ENCODE measurements at places on chromosomes 7 and 10.
A peak's percentile ranks its signal among the peaks of the same experiment; 100 is the strongest.

- peak; percentile 23 for DNase-seq
Measured at GRCh38 chr7:1691601-1692514, 21.8 kb downstream of the ELFN1 start.

DNA sequence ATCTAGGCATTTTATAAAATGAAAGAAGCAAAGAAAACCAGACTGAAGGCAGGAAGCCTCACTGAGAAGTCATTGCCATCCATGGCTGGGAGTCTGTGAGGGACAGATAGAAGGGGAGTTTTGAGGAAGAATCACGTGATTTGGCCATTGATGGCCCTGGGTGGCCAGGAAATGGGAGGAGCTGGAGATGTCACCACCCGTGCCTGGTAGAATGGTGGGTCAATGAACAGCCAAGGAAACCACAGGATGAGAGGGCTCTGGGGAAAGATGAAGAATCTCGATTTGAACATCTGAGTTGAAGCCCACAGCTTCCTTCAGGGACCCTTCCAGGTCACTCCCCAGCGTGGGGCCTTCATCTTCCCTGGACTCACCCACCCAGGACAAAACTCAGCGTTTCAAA, 103.3 kb upstream of the CHST15 start:
- no peak for DNase-seq

- no peak for DNase-seq
Measured at GRCh38 chr7:143456992-143457793, 13.9 kb downstream of the TAS2R60 start.

- DNase-seq, result no peak
Measured at GRCh38 chr10:12194752-12195271, 879 bp downstream of the NUDT5 start.

DNA sequence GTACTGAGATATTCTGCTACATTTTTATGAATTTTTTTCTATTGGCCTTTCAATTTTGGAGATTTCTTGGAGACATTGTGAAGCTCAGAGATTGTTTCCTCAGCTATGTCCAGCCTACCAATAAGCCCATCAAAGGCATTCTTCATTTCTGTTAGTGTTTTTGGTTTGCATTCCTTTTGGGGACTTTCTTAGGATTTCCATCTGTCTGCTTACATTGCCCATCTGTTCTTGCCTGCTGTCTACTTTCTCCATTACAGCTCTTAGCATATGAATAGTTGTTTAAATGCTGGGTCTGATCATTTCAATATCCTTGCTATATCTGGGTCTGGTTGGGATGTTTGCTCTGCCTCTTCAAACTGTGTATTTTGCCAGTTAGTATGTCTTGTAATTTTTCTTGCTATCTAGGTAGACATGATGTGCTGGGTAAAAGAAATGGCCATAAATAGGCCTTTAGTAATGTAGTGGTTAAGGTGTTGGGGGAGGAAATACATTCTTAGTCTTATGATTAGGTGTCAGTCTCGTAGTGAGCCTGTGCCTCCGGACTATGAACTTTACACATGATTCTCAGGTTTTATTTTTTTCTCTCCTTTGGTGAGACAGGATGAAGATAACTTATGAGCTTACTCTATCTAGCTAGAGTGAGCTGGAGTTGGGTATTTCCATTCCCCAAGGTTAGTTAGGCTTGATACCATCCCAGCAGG, 32.6 kb upstream of the NME8 start:
- DNase-seq, result no peak

GRCh38 chr10:14761372-14761771, 13.3 kb downstream of the FAM107B start:
- no peak for DNase-seq

DNA sequence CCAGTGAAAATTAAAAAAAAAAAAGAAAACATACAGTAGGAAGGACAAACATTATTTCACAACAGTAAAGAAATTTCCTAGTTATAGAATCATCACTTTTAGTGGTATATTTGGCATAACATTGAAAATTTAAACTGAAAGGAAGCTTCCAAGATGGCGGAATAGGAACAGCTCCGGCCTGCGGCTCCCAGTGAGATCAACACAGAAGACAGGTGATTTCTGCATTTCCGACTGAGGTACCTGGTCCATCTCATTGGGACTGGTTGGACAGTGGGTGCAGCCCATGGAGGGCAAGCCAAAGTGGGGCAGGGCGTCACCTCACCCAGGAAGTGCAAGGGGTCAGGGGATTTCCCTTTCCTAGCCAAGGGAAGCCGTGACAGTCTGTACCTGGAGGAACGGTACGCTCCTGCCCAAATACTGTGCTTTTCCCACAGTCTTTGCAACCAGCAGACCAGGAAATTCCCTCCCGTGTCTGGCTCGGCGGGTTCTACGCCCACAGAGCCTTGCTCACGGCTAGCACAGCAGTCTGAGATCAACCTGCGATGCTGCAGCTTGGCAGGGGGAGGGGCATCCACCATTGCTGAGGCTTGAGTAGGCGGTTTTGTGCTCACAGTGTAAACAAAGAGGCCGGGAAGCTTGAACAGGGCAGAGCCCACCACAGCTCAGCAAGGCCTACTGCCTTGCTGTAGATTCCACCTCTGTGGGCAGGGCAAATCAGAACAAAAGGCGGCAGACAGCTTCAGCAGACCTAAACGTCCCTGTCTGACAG, 19.4 kb downstream of the PON3 start:
- DNase-seq, result no peak

- no peak for DNase-seq
Measured at GRCh38 chr7:152136686-152137085, 111.2 kb downstream of the GALNT11 start.

DNA sequence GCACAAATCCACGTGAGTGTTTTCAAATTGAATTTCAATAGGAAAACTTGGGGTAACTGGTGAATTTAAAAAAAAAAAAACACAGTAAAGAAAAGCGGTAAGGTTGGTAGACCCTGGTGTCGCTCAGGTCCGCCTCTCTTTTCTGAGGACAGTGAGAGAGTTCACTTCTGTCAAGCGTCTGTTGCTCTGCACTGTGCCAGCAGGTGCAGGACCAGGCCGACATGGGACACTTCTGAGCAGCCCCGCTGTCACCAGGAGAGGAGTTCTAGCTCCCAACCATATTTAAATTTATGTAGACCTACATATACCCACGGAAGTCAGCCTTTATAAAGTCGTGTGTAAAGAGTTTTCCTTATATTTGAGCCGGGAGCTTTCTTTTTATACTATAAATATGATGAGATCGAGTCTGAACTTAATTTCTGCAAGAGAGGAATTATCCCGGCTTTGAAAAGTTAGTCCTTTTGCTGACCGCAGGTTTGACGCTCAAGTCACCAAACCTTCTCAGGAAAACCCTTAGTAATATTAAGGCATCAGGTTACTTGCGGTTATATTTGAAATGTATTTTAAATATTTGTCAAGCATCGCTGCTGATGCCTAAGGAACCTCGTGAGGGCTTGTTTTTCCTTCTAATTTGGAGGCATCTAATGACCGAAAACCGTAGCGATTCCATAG, 531 bp downstream of the IKZF1 start:
- DNase-seq, result no peak

DNA sequence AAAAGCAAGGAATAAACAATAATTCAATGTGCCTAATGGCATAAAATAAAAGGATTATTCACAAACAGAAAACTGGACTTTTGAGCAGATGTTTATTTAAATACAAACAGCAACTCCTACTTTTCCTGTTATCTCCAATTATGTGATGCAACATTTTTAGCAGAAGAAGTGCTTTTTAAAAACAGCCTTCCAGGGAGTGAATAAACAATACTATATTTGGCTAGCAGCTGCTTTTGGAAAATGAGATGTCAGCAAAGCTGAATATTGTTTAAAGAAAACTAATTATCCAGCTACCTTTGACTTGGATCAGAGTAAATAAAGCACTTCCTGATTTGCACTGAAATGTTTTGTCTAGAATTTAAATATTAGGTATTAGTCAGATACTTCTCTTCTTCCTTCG, 23.2 kb downstream of the CDK1 start:
- no peak for DNase-seq

GRCh38 chr7:53983480-53983879, 558.7 kb upstream of the VSTM2A start:
- DNase-seq, result no peak

DNA sequence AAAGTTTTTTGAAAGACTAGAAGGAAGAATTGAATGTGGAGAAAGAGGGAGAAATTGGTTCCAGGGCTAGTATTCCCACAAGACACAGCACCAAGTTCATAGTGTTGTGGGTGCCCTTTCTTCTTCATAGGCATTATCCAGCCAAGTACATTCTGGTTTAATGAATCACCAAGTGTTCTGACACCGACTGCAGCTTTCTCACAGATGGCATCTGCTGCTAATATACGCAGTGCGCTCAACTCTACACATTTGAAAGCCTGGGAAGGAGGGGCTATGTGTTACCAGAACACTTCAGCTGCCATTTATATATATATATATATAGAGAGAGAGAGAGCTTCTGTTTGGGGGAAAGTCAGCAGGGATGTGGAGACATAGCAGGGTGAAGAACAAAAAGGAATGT, 1168.4 kb downstream of the GATA3 start:
- no peak for DNase-seq

GRCh38 chr10:104323085-104323484, 15.2 kb downstream of the ITPRIP start:
- DNase-seq, result no peak

GRCh38 chr10:79437111-79437814, 8.2 kb downstream of the ZCCHC24 start:
- DNase-seq, result peak; percentile 21

DNA sequence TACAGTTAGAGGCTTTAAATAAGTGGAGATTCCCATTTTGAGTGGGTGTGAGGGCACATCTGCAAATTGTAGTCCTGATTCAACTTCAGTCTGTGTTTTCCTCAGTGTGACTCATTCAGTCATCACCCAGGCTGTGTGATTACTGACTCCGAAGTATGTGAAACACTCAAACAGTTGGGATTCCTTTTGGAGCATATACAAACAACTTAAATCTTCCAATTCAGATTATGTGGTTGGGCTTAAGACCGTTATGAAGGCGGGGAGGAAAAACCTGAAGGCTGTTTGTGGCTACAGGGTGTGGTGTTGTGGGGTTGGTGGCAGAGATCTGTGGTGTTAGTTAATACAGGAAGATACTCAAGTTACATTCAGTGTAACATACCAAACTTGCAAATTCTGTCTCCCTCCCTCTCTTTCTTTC, 259.7 kb upstream of the FERD3L start:
- no peak for DNase-seq

DNA sequence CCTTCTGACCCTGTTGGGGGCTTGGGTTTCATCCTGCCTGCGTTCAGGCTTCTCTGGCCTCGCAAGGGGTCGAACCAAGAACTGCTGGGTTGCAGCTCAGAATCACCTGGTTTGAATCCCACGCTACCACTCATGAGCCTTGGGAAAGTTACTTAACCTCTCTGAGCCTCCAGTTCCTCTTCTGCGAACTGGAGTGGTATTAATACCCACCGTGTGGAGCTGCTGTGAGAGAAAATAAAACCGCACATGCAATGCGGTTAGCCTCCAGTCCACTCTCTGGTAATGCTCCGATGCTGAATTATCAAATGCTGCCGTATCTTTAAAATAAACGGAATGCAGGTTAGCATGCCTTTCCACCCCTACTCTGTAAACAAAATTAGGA, 171.9 kb downstream of the ARHGAP12 start:
- no peak for DNase-seq

- no peak for DNase-seq
Measured at GRCh38 chr10:56583316-56583715, 222.3 kb upstream of the ZWINT start.

- DNase-seq, result no peak
Measured at GRCh38 chr7:124412531-124412930, 353.1 kb downstream of the GPR37 start.

- no peak for DNase-seq
Measured at GRCh38 chr7:98300595-98301372, 19.3 kb downstream of the BRI3 start.

GRCh38 chr10:114379631-114380041, 24.7 kb downstream of the AFAP1L2 start:
- DNase-seq, result no peak

DNA sequence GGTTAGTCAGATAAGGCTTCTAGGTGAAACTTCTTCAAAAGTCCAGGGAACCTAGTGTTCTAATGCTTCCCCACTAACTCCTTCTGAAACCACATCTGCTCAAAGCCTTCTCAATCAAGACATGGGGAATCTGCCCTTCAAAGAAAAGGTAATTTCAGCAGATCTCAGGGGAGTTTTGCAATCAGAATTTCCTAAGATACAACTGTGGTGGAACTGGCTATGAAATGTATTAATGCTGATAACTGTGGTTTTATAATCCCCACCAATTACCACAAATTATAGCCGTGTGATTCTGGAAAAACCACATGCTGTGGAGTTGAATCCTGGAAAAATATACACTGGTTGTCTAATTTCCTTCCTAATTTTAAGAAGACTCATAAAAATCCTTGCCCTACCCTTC, 233.8 kb downstream of the SORCS1 start:
- DNase-seq, result no peak

DNA sequence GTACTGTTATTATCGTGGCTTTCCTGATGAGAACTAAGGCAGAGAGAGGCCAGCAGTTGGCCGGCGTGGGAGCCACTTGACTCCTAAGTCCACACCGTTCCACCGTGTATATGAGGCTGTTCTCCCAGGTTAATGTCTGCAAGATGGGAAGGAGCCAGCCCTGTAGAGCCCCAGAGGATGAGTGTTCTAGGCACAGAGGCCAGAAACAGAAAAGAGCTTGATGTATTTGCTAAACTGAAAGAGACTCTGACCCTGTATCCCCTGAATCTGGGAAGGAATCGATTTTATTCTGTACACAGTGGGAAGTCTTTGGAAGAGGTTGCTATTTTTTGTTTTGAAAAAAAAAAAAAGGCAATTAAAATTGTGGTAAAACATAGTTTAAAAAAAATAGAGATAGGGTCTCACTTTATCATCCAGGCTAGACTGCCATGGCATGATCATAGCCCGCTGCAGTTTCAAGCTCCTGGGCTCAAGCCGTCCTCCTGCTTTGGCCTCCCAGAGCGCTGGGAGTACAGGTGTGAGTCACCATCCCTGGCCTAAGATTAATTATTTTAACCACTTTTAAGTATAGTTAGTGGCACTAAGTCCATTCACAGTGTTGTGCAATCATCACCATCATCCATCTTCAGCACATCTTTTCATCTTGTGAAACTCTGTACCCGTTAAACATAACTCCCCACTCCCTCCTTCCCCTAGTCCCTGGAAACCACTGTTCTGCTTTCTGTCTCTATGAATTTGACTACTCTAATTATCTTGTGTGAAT, 348.8 kb downstream of the SDK1 start:
- DNase-seq, result no peak

GRCh38 chr7:651032-651728, 75.3 kb upstream of the DNAAF5 start:
- no peak for DNase-seq

All from omental fat pad (tissue), 4 donors.